A549 (cell line): ENCODE measurements at places on chromosomes 13 and 19. TPM values are rescaled to one million over a fixed set of nuclear protein-coding genes. Genes with fewer than 3 reads are reported as not detected.

DNA sequence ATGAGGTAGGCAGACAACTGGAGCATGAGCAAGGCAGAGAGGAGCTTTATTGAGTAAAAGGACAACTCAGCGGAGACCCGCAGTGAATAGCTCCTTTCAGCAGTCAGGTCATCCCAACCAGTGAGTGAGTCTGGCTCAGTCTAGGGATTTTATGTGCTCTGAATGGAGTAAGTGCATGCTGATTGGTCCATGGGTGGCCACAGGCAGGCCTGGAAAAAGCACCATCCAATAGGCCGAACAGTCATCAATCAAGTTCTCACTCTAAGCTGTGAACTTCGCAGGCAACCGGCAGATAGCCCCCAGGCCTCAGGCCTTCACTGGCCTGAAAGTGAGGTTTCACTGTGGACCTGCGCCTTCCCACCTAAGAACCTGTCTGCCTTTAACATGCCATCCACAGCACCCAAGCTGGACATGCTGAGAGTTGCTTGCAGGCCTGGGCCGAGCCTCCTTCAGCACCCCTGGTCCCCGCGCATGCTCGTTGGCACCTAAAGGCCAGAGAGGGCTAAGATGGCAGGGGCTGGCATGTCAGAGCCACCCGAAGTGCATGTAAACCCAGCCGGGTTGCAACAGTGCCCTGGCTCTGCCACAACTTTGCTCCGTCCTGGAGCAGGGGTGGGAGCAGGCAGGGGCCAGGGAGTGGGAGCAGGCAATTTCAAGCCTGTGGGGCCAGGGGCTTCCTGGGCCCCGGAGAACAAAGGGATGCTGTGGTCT is 698.7 kb downstream of the SLITRK1 start:
- DNase-seq = no peak

The TEX26 gene
- not detected in 3 replicates for polyA plus RNA-seq

The SLITRK6 gene
- 0.39 to 0.91 TPM (median 0.66 TPM) in 3 replicates for polyA plus RNA-seq

DNA sequence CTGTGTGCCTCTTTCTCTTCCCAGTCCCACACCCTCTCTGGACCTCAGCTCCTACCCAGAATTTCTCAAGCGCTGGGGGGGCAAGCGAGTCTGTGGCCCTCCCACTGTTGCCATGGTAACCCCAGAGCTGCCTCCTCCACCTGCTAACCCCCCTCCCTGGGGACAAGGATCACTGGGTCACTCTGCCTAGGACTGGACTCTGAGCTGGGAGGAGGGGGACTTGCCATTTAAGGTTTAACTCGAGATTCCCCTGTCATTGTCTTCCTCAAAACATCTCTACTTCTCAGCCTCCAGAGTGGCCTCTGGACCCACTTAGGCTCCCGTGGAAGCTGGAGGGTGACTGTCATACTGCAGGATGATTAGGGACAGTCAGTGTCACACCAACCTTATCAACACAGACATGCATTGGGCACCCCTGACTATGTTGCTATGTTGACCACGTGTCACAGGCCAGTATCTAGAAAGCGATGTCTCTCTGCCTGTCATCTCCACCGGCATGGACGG is 2.2 kb downstream of the PALM3 start:
- no peak for DNase-seq

The KCNN1 gene
- polyA plus RNA-seq = 0.56 to 0.85 TPM (median 0.69 TPM) in 3 replicates

The AXL gene
- polyA plus RNA-seq = 45.4 to 69.4 TPM (median 47.8 TPM) in 3 replicates

The SIGLECL1 gene
- polyA plus RNA-seq = not detected in 3 replicates

DNA sequence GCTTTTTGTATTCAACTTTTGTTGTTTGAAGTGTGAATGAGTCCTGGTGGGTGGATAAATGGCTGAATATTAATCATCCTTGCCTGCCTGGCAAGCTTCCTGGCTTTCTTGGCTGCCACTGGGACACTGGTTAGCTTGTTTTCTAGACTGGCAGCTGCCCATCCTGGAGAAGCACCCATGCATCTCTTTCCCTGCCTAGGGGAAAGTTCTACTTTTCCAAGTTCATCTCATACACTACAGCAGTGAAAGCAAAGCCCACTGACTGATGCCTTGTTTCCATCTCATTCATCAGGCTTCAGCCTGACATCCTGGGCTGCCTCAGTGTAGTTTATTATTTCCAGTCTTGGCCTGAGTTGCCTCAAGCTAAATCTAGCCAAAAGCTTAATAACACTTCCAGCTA is 244.8 kb downstream of the PCDH20 start:
- DNase-seq = no peak

The ZNF135 gene
- polyA plus RNA-seq = not detected in 3 replicates

The CGB7 gene
- polyA plus RNA-seq = 0.63 to 0.88 TPM (median 0.79 TPM) in 3 replicates
